ENCODE measurements at places on chromosomes 2 and 18.

- no peak for DNase-seq
Observed at GRCh38 chr2:71804281-71804751, 343.3 kb downstream of the CYP26B1 start.

- DNase-seq, result no peak
Observed at GRCh38 chr2:20186078-20186854, 38.7 kb downstream of the SDC1 start.

GRCh38 chr2:34912084-34912483 is 1313.0 kb upstream of the FAM98A start:
- DNase-seq, result no peak

- no peak for DNase-seq
Observed at GRCh38 chr2:75375646-75376582, 176.6 kb upstream of the TACR1 start.

DNA sequence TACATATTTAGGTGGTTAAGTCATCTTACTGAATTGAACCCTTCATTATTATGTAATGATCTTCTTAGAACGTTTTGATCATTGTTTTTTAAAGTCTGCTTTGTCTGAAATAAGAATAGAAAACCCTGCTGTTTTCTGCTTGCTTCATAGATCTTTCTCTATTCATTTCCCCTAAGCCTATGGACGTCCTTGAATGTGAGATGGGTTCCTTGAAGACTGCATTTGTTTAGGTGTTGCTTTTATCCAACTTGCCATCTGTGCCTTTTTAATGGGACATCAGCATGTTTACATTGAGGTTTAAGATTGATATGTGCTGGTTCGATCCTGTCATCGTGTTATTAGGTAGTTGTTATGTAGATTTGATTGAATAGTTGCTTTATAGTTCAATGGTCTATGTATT is 95.4 kb downstream of the SNTG2 start:
- no peak for DNase-seq

Measured in stimulated activated CD4-positive, alpha-beta T cell treated with anti-CD3 and anti-CD28 coated beads, Interleukin-2, amount 100 ng/mL, for 4 hours (primary cell).